ENCODE measurements at places on chromosomes 3 and 15.

DNA sequence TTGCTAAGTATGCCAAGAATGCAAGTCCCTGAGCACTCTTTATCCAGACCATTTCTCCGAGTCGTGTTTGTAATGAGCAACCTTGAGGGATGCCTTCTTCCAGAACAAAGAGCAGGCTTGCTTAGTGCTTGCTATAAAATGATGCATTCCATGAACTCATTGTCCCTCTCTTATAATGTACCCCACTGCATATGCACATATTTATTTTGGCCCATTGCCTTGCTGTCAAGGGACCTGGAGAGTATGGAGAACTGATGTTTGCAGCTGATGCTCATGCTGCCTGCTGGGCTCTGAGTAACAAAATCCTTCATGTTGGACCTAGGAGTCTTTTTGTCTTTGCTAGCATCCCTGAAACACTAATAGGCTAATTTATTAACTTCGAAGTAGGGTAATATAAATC is 97.8 kb upstream of the AADACL2 start:
- DNase-seq, result no peak

DNA sequence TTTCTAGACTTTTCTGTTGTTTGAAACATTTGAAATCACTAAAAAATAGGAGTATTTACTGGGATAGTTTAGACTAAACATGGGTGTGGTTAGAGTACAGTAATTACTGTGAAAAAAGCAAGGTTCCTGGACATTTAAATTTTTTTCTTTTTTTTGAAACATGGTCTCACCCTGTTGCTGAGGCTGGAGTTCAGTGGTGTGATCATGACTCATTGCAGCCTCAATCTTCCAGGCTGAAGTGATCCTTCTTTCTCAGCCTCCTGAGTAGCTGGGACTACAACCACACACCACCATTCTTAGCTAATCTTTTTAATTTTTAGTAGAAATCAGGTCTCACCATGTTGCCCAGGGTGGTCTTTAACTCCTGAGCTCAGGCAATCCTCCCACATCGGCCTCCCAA is 20.4 kb upstream of the CELF6 start:
- DNase-seq, result peak; percentile 59

- DNase-seq, result no peak
These were observed 56.1 kb downstream of the SYN2 start for GRCh38 chr3:12060139-12060845.

DNA sequence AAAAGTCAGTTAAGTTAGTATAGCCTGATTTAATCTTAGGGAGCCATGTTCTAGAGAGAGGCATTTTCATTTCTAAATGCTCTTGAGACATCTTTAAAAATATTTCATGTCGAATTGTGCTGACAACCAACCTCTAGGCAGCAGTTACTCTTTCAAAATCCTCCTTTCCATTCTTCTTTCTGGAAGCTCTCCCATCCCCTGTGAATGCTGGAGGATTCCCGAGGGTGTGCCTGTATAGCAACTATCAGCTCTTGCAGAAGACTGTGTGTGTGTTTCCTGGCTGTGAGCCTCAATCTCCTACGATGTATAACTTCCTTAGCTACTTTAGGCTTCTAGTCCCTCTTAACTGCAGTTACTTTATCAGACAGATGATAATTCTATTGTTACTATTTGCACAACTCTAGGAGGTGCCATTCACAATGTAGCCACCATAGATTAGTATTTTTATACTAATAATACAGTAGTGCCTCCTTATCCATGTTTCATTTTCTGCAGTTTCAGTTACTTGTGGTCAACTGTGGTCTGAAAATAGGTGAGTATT is 250.3 kb downstream of the EDEM1 start:
- no peak for DNase-seq

DNA sequence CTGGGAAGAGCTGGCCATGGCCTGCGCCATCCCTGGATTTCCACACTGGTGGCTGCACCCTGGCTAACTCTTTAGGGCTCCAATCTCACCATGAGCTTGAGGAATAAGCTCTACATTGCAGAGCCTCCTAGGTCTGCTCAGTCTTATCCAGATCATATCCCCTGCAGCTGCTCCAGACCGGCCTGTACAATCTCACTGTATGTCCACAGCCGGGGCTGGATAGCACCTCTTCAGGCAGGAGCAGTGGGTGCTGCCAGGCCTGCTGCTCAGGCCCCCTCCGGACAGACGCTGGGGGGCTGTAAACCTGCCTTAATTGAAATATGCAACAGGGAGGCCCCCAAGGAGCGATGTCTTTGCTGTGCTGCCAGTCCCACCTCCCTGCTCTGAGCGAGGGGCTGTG is 15.6 kb downstream of the INSYN1 start:
- no peak for DNase-seq

- no peak for DNase-seq
These were observed 15.6 kb downstream of the CADM2 start for GRCh38 chr3:84974347-84974746.

- DNase-seq, result no peak
These were observed 102.8 kb upstream of the PFN2 start for GRCh38 chr3:150073513-150073912.

GRCh38 chr3:192639987-192640386 is 87.4 kb downstream of the FGF12 start:
- DNase-seq, result no peak

GRCh38 chr3:41198046-41198445 is 1.3 kb upstream of the CTNNB1 start:
- DNase-seq, result no peak

- no peak for DNase-seq
These were observed 398.3 kb upstream of the NAALADL2 start for GRCh38 chr3:174460831-174461230.
